Glomerular endothelial cell (primary cell): ENCODE measurements at places on chromosomes 4 and X.

DNA sequence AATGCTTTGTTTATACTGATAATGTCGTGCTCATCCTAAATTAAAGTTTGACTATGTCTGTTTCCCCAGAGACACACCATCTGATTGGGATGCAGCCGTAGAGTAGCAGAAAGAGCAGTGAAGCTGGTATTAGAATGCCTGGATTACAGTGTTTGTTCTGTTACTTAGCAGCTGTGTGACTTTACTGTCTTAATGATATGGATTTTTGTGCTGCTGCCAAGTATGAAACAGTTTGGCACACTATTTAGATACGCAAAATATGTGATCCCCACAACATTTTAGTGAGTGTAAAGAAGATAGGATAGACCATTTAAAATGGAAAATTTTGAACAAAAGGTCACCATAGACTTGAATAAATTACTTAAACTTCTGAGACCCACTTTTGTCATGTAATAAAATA lies 1.2 kb upstream of the CHIC1 start:
- no peak for DNase-seq

DNA sequence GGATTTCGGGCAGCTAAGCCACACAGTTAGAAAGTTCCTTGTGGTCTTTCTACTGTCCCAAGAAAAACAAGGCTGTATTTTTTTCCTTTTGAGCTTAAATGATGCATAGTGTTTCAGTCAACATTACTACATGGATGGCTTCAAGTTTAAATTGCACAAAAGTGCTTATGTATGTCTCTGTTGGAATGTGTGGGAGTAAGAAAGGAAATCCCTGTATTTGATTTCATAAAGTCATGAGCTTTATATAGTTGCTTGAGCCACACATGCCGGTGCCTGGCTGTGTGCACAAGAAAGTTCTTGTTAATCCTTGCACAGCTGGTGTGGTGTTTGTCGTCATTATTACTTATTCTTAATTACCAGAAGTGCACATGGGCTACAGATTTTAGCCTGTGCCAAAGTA lies 262.2 kb downstream of the ARHGAP10 start:
- no peak for DNase-seq

GRCh38 chr4:145130788-145131399 lies 32.8 kb downstream of the ABCE1 start:
- DNase-seq = no peak

GRCh38 chr4:58957711-58958110 lies 1847.5 kb upstream of the IGFBP7 start:
- DNase-seq = no peak

- no peak for DNase-seq
Measured at GRCh38 chrX:111778591-111778990, 97.4 kb upstream of the TRPC5OS start.

GRCh38 chr4:22986262-22986661 lies 293.5 kb downstream of the GBA3 start:
- no peak for DNase-seq
